ENCODE measurements at places on chromosomes 1 and 21.

DNA sequence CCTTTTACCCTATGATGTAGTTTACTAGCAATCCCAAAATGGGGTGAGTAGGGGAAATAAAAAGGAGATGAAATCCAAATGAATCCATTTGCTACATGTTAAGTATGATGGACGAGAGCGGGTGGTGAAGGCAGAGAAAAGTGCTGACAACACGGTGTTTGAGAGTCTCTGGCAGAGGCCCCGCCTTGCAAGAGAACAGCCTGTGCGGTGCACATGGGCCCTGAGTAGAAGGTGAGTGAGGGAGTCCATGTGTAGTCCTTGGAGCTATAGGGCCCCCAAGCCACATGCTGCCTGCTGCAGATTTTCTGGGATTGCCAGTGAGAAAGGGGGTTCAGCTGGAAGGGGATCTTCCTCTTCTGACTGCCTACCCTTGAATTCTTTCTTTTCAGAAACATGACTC, 177.1 kb downstream of the TNR start:
- no peak for DNase-seq

DNA sequence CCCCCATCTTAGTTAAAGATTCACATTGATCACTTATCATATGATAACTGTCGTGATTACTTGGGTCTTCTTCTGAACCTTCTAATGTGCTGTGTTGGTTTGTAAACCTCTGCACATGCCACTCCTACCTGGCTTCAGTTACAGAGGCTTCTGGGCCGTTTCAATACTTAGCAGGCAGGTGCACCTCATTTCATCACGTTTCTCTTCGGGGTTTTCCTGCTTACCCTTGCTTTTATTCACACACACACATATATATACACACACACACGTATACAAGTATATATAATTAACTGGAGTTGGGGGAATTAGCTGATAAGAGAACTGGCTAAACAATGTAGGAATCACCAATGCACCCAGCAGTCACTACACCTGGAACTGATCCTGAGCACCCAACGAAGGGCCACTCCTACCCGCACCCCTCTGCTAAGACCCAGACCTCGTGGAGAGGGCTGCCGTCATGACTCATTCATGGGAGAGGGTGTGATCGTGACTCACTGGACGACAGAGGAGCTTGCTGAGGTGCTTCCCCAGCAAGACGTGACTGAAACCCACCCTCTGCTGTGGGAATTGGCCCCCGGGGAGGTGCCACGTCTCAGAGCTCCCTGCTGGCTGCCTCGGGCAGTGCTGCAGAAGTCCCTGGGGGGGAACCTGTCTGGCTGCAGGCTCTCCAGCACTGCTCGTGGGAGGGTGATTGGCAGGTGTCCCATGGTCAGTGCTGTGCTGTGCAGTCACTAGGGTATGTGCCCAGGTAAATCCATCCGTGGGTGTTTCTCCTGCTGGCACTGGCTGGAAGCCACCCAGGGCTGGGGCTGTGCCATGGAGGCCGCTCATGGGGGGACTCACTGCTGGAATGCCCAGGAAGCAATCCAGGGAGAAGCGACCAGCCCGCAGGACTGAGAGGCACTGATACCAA, 166.6 kb downstream of the DYRK1A start:
- no peak for DNase-seq

- no peak for DNase-seq
These were observed 76.5 kb downstream of the ACTL8 start for GRCh38 chr1:17831597-17831996.

- DNase-seq = no peak
These were observed 47.8 kb downstream of the WNT9A start for GRCh38 chr1:227899820-227900449.

DNA sequence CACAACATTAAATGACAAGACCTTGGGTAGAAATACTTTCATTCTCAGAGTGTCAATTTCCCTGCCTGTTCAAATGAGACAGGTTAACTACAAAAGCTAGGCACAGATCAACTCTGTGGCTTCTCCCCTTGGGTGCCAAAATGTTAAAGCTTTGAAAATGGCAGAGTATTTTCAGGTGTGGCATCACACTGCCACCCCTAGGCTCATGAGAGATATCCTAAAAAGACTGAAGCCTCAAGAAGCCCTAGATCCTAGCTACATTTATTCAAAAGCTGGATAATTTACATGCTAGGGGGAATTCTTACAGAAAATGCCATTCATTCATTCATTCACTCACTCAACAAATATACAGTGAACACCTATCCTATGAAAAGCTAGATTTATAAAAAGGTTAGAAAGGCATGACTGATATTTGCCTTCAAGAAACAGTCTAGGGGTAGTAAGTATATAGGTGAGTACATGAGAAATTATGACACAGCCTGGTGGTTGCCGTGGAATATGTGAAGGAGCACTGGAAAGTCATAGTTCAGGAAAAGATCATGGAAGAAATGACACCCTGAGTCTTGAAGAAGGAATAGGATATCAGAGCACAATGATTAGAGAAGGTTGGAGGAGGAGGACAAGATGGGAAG, 15.9 kb upstream of the RAB4A start:
- DNase-seq = no peak

GRCh38 chr1:92567211-92567868, 80.6 kb upstream of the GFI1 start:
- no peak for DNase-seq

DNA sequence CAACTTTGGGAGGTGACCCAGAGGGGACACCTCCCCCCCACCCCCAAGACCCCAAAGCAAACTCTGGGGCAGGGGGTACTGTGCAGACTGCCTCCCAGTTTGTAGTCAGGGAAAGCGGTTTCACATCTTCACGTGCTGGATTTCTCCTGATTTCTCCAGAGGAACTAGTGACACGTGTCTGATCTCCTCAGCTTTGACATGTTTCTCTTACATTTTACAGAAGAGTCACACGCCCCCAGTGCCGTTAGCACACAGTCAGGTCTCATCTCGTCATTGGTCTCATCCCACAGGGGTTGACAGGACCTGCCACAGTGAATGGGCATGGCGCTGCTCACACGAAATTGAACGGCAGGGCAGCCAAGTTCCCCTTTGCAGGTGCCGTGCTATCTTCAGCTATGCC, 11.8 kb downstream of the PDPN start:
- DNase-seq = no peak

- DNase-seq = no peak
These were observed 303.7 kb downstream of the HLX start for GRCh38 chr1:221182791-221183533.

DNA sequence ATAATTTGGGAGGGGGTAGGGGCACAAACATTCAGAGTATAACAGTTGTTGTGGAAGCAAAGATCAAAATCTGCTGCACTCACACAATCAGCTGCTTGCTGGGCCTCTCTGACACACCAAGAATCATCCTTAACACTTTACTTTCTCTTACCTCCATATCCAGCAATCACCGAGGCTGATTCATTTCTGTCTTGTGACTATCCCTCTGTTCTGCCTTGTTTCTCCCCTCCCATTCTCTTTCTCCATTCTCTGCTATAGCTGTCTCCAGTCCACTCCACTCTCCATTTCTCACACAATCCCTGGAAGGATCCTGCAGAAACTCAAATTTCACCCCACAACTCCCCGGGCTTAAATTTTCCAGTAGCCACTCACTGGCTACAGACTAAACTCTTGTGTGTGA, 91.8 kb upstream of the NGF start:
- DNase-seq = no peak

- DNase-seq = no peak
These were observed 143.5 kb upstream of the HNRNPU start for GRCh38 chr1:245007852-245008251.

DNA sequence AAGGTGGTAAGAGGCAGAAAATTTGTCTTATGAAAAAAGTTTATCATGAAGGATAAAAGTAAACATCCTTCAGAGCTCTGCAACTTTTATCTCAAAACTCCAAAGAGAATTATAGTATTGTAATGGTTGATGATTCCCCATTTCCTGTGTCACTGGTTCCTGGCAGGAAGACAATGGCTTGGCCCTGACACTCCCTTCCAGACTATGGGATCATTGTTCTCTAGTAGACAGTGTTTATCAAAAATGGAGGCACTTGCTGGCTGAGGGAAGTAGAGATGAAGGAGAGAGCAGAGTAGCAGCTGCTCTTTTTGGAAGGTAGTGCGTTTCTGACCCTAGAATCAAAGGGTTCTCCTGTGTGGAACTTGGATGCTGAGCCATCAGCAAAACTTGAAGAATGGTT, 145.9 kb upstream of the ATP1B1 start:
- DNase-seq = no peak
